DMS53 (cell line): ENCODE measurements at places on chromosomes 4 and X.

DNA sequence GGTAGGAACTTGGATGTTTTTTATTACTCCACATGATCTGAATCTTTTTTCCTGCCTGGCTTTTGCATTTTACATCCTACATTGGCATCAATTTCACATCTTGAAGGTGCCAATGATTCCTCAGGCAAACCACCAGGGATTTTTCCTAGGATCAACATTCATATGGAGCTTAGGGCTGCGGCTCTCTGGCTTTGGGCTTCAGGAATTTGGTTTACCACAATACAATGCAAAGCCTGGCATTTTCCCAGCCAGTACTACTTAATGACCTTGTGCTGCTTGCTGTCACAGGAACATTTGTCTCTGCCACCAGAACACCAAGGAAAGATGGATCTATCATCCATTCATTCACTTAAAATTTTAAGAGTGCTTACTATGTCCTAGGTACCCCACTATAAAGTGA, 180.7 kb downstream of the PDGFC start:
- DNase-seq: no peak

DNA sequence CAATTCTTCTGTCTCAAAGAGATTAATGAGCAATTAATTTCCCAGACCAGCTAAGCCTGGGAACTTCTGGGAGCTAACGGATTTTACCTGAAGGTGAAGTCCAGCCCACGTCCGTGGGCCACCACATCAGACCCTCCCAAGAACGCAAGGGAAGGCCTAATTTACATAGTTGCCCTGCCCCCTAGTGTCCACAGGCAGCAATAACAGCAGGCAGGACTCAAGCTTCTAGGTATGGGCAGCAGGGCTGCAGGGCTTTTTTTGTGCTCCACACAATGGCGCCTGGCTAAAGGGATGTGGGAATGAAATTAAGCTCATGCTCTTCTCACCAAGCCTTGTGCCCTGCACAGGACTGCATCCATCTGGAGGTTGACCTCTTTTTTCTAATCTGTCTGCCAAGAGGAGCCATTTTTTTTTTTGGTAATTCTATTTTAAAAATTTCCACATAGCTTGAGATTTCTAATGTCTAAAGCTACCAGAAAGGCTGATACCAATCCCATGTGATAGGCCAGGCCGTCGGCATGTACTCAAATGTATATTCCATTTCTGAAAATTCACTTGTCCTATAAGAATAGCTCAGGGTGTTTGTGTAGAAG, 111.9 kb upstream of the TMEM164 start:
- DNase-seq: peak; percentile 74

GRCh38 chr4:183935355-183936005, 30.4 kb downstream of the STOX2 start:
- DNase-seq: no peak

GRCh38 chrX:118062817-118063615, 53.6 kb downstream of the KLHL13 start:
- no peak for DNase-seq

- DNase-seq: peak; percentile 2
Measured at GRCh38 chr4:107760281-107760947, 40.4 kb upstream of the PAPSS1 start.

DNA sequence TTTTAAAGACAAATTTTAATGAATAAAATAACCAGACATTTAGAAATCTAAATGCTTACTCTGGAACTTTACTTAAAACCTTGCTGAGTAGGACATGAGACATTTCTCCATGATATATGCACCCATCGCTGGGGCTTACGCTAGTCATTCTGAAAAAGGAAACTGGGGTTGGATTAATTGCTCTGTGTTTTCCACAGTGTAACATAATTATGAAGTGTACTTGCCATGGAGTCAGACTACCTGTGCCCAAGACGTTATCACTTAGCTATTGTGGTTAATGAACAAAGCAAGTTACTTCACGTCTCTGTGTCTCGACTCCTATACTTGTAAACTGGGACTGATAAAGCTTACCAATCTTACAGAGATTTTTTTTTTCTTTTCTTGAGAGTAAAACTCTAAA, 47.8 kb downstream of the SHISA3 start:
- no peak for DNase-seq

DNA sequence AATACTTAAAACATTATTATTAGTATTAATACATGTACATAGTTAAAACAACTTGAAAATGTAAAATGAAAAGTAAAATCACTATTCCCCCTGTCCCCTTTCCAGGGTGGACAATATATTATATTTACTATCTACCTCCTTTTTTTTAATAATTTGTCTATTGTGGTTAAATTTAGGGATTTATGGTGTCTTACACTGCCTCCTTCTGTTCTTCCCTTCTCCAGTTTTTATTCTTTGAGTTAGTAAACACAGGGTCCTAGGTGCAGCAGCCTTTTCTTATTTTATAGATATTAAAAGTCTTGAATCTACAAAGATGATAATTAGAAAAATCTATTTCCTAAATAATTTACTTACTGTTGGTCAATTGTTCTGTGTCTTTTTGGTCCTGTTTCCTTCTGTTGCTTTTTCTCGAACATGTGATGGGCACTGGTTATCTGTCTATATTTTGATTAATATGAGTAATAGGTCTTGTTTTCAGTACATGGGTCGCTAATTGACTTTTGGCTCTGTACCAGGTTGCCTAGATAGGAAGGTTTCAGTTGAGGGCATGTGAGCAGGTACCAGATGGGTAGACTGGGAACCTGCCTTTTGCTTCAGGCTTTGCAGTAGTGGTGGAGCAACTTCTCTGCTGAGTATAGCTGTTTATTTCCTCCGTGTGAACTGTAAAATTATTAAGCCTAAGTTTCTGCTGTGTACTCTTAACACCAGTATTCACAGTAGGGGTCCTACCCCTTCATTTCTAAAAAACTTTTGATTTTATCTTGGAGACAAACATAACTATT, 1.1 kb downstream of the NUDT9 start:
- peak; percentile 10 for DNase-seq

DNA sequence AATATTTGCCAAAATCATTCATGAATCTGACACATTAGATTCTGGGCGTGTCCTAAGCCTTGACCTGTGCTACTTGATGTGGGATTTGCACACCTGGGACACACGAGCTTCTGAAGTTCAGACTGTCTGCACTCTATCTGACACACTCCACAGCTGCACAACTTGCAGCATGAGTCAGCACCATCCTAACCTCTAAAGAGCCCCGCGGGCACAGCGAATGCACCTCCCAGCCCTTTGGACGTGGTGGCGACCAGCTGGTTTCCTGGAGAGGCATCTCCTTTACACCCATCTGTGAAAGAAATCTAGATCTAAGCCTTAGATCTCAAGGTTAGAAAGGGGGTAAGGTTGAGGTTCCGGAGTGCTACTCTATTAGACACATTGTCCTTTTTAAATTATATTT, 69.2 kb downstream of the SORBS2 start:
- peak; percentile 79 for DNase-seq

GRCh38 chr4:151797131-151797530, 36.3 kb upstream of the GATB start:
- DNase-seq: no peak

- DNase-seq: peak; percentile 68
Measured at GRCh38 chr4:146638333-146638785, 334 bp upstream of the POU4F2 start.
